ENCODE measurements at places on chromosomes 2 and 18.
A peak's percentile ranks its signal among the peaks of the same experiment; 100 is the strongest.

GRCh38 chr2:240632306-240632721 lies 7.0 kb downstream of the GPR35 start:
- no peak for DNase-seq

DNA sequence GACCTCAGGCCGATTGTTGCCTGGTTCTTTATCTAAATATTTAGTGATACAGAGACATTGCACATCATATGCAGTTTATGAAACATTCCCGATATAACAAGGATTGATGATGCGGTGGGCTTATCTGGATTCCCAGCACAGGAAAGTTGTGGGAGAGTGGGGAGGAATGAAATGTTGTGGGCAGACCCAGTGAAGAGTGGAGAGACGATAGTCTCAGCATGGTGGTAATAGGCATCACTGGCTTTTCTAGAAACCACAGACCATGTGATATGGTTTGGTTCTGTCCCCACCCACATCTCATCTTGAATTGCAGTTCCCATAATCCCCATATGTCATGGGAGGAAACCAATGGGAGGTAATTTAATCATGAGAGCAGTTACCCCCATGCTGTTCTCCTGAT lies 34.8 kb upstream of the RND3 start:
- DNase-seq, result no peak

DNA sequence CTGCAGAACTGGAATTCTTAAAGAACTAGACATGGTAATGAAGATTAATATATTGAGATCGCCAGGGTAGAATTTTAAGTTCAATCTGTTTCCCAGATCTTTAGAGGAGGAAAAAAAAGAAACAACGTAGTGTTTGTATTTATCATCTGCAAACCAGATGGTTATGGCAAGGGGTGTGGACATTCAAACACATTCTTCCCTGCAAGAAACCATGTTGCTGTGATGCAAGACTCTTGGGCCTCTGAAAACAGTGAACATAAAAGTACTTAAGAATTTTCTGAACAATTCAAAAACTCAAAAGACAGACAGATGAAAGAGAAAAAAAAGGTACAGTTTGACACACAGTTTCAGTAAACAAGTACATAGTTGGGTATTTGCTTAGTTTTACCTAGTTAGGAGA lies 35.6 kb downstream of the COL5A2 start:
- peak; percentile 58 for DNase-seq

GRCh38 chr2:121866789-121867188 lies 111.3 kb downstream of the TSN start:
- no peak for DNase-seq

DNA sequence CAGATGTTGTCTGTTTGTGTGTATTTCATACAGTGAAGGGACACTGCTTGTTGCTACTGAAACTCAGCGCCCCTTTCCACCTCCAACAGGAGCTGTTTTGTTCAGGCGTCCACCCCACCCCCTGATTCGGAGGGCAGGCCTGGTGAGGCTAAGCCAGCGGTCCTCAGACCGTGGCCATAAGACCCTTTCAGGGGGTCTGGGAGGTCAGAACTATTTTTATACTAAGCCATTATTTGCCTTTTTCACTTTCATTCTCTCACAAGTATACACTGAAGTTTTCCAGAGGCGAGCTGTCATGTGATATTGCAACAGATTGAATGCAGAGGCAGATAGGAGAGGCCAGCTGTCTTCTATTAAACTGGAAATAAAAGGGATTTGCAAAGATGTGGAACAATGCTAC lies 39.7 kb upstream of the IGFBP5 start:
- DNase-seq, result peak; percentile 42

Data from AG04450 (cell line).